ENCODE measurements at places on chromosomes 4 and X.

GRCh38 chr4:71473541-71474240, 134.9 kb downstream of the SLC4A4 start:
- no peak for DNase-seq

- DNase-seq, result no peak
These were observed 42.4 kb downstream of the NAT8L start for GRCh38 chr4:2101346-2102044.

GRCh38 chr4:1329408-1330371, 17.3 kb upstream of the UVSSA start:
- DNase-seq, result no peak

DNA sequence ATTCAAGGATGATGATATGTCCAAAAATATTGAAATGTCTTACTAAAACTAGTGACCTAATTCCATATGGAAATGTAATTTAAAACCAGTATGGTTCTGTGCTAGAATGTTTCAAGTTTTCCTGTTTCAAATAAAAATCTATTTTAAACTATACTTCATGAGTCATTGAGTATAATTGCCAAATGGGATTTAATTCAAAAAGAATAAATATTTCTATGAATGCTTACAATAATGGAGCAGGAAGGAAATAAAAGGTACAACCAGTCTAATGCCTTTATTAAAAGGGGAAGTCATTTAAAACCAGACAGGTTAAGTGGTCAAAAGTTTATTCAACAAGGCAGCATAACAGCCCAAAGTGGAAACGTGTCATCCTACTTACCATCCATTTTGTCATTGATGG, 2347.1 kb downstream of the PCDH7 start:
- DNase-seq, result no peak

DNA sequence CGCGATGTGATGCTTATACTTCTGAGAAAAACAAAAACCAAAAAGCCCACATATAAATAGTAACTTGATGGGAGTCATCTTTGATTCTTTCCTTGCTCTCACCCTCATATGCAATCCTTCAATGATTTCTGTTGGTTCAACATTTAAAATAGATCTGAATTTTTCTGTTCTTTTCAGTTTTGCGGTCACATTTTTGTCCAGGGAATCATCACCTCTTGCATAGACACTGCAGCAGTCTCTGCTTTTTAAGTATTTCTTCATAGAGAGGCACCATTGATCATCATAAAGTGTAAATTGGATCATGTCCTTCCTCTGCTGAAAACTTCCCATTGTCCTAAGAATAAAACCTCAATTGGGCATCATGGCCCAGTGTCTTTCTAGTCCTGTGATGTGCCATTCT, 81.1 kb upstream of the SLC4A4 start:
- DNase-seq, result no peak

DNA sequence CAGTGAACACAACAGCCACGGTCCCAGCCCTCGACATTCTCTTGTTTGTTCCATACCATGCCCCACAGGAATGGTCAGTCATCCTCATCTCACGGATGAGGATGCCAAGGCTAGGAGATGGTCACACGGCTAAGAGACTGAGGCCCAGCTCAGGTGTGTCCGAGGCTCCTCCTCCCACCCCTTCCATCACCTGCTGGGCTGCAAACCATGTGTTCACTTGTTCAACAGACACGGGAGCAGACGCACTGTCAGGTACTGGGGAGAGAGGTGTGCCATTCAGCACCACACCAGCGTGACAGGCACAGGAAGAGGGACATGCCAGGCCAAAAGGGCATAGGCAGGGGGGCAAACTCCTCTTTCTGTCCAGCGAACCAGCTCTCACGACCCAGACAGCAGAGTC, 45.9 kb downstream of the ABLIM2 start:
- no peak for DNase-seq

DNA sequence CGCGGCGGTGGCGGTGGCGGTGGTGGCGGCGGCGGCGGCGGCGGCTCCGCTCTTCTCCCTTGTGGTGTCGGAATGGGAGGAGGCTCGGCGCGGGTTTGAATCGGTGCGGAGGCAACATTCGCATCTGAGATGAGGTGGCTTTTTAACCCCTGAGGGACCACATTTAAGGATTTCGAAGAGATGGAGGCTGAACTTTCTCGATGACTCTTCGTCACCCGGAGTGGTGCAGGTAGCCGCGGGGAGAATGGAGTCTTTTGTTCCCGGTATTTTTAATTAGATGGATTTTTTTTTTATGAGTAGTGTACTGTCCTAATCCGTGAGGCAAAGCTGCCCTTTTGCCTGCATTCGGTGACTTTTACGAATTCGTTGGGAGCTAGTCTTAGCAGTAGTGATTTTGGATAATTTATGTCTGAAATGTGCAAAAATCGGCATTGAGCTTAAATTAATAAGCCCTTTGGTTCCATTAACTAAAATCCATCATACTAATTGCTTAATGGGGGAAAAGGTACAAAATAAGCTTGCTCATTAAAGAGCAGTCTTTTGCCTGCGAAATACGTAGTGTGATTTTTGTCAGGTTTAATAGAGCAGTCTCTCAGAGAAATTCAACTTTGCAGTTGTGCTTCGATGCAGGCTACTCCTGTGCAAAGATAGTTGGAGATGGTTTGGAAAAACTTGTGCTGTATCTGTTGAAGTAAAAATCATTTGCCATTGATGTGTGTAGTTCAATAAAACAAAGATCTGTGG, 206.2 kb downstream of the TENM3 start:
- DNase-seq, result no peak

DNA sequence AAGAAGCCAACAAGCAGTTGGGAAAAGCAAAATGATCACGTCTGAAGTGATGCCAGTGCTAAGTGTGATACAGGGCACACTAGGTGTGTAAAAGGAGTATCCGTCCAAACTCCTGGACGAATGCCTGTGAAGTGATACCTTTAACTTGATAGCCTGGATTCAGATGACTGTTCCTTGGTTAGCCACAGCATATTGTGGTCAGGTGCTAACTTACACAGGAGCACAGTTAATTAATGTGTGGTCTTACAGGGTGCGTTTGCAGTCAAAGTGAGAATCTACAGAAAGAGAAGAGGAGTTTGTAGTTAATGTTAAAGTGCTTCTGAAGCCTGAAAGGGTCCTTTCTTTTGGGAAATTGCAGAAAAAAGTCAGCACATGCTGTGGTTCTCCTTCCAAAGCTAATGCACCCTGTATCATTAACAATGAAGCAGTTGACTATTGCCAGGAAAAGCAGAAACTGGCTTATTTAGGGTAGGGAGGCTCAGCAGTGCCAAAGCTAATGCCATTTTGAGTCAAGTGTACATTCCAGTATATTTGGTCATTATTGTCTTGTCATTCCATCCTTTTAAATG, 61.1 kb downstream of the DCLK2 start:
- peak; percentile 29 for DNase-seq

GRCh38 chr4:17562157-17562556, 14.8 kb upstream of the LAP3 start:
- no peak for DNase-seq

DNA sequence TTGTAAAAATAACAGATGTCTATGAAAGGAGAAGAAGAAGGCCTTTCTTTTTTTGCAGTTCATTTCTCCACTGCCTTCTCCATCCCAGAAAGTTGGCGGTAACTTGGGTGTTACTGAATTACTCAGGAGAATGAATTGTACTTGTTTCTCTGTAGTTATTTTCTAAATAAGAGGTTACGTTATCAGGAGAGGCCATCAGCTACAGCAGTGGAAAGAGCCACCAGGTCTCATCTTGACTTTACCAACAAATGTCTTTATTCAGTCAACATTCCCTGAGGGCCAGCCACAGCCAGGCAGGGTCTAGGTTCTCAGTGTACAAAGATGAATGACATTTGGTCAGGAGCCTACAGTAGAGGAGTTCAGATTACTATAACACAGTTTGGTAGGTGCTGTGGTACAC, 8.1 kb downstream of the HADH start:
- no peak for DNase-seq

GRCh38 chrX:130212371-130212770, 40.6 kb downstream of the RAB33A start:
- DNase-seq, result no peak

- no peak for DNase-seq
These were observed 29.1 kb downstream of the DHRSX start for GRCh38 chrX:2471641-2472040.

- DNase-seq, result no peak
These were observed 9.3 kb downstream of the AADAT start for GRCh38 chr4:170080496-170080895.

DNA sequence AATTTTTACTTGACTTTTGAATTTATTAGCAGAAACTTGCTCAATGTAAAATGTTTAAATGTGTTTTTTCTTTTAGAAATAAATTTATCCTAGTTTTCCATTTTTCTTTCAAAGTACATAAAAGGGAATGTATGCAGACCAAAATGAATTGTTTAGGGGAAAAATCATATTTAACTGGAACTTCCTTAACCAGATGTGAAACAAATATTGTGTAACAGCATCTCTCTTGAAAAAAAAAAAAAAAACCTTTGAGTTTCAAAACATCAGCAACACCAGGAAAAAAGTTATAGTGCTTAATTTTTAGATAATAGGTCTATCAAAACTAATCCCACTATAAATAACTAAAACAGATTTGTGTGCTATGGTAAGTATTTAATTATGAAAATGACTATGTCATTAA, 14.5 kb upstream of the CCNA2 start:
- no peak for DNase-seq

DNA sequence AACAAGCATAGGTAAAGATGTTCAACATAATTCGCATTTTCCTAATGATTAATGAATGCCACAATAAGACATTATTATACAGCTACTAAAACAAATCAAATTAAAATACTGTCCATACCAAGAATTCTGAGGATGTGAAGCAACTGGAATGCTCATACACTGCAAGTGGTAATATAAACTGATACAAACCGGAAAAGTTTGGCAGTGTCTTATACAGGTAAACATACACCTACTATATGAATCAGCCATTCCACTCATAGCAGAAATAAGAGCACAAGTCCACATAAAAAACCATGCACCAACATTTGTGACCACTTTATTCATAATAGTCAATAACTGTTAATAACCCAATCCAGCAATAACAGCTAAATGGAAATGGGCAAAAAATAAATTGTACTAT, 79.3 kb downstream of the FBXW7 start:
- DNase-seq, result no peak

GRCh38 chr4:23060776-23061175, 368.0 kb downstream of the GBA3 start:
- DNase-seq, result no peak

- DNase-seq, result no peak
These were observed 151.5 kb downstream of the CHIC2 start for GRCh38 chr4:53912766-53913497.

GRCh38 chrX:21975812-21976211, 35.3 kb downstream of the SMS start:
- no peak for DNase-seq

DNA sequence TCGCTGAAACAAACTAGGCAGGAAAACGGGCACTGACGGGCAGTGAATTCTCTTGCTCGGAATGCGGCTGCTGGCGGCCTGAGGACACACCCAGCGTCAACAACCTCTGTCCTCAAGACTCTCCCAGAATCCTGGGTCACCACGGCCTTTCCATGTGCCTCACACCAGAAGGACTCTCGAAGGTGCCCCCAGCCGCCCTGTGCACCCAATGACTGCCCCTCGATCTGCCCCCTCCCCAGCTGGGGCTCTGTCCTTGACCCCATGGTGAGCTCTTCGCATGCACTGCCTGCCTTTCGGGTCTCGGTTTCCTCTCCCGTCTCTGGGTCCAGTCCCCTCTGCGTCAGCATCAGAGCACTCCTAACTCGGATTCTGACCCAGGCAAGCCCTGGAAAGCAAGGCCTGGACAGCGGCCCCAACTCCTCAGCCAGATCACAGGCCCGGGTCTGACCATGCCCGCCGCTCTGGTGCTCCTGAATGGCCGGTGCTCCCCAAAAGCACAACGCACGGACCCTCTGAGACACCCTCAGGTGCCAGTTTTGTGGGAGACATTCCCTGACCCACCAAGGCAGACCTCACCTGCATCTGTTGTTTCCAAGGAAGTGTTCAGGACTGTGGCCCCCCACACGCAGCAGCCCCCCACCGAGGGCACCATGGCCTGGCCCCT, 56.0 kb downstream of the ACOX3 start:
- no peak for DNase-seq

DNA sequence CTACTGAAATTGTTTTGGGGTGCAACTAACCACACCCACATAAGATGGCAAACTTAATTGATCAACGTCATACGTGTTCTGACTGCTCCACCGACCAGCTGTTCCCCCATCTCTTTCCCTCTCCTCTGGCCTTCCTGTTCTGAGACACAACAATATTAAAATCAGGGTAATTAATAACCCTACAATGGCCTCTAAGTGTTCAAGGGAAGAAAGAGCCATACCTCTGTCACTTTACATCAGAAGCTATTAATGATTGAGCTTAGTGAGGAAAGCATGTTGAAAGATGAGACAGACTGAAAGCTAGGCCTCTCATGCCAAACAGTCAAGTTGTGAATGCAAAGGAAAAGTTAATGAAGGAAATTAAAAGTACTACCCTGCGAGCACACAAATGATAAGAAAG, 173.9 kb upstream of the FTHL17 start:
- DNase-seq, result no peak

GRCh38 chrX:57528670-57529255, 63.0 kb upstream of the ZXDB start:
- DNase-seq, result peak; percentile 34

GRCh38 chrX:12263211-12263610, 124.9 kb downstream of the FRMPD4 start:
- DNase-seq, result no peak

- DNase-seq, result peak; percentile 77
These were observed 20.4 kb downstream of the SLC25A53 start for GRCh38 chrX:104136241-104137019.

GRCh38 chr4:43113196-43113595, 220.7 kb downstream of the GRXCR1 start:
- DNase-seq, result no peak

DNA sequence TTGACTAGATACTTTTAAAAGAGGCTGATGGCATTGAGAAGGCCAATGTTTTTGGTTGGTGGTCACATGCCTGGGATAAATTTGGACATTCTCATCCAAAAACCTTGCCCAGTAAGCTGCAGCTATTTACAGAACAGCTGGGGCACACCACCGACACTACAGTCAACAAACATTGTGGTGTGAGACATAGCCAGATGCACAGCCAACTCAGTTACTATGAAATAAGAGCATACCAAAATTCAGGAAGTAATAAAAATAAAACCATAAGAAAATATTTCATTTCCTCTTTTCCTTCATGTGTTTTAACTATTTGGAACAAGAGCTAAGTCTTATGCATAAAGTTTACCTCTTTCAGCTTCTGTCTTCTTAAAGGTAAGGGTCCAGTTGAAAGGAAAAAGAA, 8.8 kb downstream of the PPM1K start:
- no peak for DNase-seq

- no peak for DNase-seq
These were observed 6.1 kb upstream of the IGFBP7 start for GRCh38 chr4:57116245-57116644.

DNA sequence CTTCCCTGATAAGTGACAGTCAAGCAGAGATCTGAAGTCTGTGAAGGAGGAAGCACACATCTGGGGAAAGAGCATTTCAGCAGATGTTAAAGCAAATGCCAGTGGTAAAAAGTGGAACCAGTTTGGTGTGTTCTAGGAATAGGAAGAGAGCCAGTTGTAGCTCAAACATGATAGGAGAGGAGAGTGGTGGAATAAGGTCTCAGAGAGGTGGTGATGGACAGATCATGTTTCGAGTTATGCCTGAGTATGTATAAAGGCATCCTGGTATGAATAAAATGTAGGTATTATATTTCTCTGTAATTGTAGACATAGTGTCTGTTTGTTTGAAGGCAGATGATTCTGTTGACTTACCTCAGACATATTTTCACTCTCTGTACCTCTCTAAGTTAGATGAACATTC, 89.1 kb downstream of the LARP7 start:
- DNase-seq, result no peak

Measured in SW480 (cell line).